ENCODE measurements at places on chromosomes 3 and 15. TPM values are rescaled to one million over a fixed set of nuclear protein-coding genes. Genes with fewer than 3 reads are reported as not detected.

GRCh38 chr3:171458864-171459136, 1.4 kb downstream of the TNIK start:
- peak; percentile 35 for DNase-seq

GRCh38 chr15:38667890-38668850, 103.6 kb upstream of the RASGRP1 start:
- DNase-seq = no peak

GRCh38 chr3:143851331-143852017, 3.2 kb upstream of the SLC9A9 start:
- no peak for DNase-seq

DNA sequence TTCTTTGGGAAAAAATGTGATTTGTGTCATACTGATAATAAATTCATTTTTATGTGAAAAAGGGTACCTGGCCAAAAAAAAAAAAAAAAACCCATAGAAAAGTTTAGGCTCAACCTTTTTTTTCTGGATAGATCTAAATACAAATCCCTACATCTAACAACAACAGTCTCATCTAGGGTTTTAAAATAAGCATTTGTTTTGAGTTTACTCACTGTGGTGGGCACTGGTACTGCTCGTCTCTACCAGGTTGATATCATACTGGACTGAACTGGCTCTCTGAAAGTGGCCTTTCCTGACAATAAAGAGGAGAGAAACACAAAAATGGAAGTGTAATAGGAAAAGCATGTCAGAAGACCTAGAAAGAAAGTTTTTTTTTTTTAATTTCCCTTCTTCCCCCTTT, 52.0 kb downstream of the FBXO22 start:
- DNase-seq = no peak

DNA sequence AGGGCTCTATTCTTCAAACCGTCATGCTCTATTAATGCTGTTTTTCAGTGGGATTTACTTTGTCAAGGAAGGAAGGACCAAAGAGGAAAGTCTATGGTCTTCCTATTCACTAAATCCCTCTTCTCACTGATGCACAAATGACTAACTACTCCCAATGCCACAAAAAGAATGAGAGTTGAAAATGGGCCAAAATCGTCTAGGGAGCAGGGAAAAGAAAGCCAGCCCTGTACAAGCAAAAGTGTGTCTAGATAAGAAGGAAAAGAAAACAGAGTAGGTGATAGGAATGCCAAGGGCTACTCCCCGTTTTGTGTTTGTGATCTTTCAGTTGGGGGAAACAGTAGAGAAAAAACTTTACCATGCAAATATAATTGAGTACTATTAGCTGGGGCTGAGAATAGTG, 97.2 kb upstream of the TMCO5A start:
- DNase-seq = no peak

GRCh38 chr15:40737048-40737447, 18.0 kb downstream of the RMDN3 start:
- DNase-seq = no peak

- peak; percentile 46 for DNase-seq
These were observed 973.4 kb downstream of the ROBO1 start for GRCh38 chr3:78794431-78794830.

DNA sequence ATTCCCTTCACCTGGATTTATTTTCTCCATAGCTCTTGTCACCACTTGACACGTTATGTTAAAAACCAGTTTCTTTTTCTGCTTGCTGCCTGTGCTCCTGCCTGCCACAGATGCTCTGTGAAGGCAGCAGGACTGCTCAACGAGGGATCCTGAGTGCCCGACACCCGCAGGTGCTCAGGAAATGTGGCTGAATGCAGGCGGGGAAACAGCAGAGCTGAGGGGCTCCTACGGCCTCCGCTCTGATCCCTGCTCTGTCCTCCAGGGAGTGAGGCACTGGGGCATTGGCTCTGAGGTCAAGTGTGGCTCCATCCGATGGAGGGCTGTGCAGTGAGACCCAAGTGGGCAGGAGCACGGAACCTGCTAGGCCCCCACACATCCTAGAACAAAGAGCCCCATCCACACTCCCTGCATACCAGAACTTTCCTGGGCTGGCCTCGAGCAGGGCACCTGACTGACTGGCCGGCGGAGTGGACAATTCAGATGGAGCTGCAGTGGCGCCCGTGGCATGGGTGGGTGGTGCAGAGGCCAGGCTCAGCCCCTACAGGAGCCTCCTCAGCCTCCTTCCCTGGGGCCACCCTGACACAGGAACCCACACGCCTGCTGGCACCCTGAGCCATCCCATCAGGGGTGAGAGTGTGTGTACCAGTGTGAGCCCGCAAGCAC, 27.9 kb downstream of the IQSEC1 start:
- no peak for DNase-seq

DNA sequence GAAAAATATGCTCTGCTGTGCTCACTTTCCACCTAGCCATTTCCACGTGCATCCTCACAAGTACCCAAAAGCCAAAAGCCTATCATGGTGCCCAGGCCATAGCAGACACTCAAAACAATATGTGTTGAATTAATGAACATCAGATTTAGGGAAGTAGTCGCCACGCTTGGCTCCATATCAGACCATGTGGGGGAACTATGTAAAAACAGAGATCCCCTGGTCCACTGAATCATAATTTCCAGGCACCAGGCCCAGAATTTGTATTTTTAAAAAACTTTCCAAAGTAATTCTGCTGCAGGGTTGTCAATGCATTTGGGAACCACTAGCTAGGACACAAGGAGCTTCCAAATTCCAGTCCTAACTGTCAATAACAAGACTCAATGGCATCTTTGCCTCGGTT, 77.3 kb downstream of the CNTN3 start:
- DNase-seq = no peak

NR2F2 gene
- total RNA-seq = 41.9 TPM

All from lung (tissue), 17 donors.